Sigmoid colon (tissue), 7 donors: ENCODE measurements at places on chromosomes 1 and 21.

DNA sequence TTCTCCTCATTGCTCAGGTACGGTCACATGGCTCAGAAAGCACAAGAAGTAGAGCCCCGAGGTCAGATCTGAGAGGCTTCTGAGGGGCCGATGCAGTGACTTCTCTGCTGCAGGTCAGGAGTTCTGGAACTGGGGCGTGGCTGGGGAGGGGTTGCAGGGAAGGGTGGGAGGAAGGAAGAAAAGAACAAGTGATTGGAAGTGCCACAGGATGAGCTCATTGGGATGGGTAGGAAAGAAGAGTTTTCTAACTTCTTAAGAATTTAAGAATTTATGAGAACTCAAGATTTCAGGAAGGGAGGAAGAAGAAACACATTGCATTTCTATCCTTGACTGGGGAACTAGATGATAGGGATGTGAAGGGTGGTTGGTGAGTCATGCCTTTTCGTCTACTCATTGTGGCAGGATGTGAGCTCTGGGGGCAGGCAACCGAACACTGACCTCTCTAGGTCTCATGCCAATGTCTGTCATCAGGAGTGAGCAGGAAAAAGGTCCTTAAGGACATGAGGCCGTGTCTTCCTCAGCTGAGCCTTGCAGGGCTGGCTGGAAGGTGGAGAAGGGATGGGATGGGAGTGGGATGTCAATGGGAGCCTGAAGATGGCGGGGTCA, 497 bp downstream of the FCRLB start:
- DNase-seq = no peak

DNA sequence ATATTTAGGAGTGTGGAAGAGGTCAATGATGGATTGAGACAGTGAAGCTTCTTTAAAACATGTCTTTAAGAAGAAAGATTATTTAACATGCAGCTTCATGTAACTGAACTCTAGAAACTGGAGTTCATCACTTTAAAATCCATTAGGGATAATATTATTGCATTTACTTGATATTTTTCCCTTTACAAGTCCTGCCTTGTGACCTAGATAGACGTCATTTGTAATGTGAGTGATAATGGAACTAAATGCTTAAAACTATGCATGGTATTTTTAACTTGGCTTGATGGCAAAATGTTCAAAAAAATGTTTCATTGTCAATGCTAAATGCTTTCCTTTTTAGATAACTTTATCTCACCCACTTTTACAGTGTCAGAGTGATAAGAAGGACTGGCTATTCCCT, 723.7 kb downstream of the RWDD3 start:
- no peak for DNase-seq

DNA sequence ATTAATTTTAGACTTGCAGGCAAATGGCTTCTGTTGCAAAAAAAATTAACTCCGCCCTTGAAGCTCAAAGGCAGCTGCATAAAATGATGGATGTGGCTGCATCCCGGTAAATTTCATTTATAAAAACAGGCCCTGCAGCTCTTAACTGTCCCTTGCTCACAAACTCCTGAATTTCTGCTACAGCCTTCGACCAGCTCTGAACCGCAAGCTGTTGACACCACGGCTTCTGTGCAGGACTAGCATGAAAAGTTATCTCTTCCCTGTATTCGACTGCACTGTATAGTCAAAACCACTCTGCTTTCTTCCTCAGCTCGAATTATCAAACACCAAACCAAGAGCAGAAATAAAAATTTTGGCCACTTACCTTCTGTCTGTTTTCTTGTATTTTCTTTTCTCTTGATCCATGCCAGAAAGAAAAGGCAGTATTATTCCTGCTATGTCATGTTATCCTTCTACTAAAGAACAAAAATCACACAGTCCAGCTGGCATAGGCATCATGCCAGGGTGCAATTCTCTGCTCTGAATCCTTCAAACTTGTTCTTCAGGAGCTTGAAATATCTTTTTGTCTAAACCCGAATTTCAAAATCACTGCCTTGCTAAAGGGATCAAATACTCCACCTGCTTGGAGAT, 195.5 kb upstream of the NCAM2 start:
- no peak for DNase-seq

DNA sequence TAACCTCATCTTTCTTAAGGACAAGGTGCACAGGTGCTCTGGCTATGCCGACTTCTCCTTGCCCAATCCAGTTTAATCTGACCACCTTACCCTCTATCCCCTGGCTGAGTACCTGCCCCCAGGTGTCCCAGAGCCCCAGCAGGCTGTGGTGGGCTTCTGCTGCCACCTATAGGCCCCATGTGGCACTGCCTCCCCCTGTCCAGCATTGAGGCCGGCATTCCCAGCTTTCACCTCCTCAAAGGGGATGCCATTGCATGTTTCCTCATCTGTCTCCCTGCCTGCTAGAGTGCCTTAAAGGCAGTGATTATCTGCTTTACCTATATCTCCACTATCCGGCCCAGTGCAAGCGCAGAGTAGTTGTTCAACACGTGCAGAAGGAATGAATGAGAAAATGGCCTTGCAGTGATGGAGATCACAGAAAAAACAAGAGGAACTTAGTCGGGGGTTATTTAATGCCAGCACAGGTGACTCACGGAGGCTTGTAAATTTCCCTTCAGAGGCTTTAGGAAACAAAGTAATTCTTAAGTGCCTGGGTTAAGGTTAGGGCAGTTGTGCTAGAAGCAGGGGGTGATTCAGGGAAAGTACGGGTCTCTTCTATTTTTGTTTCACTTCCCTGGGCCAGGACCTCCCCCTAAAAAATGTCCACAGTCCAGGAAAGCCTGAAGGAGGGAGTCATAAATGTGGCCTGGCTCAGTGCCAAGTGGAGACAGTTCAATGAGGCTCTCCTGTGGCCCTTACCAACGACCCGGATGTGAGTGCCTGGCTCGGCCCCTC, 131.8 kb upstream of the NGF start:
- DNase-seq = no peak

- no peak for DNase-seq
Measured at GRCh38 chr21:15929536-15929935, 199.8 kb downstream of the USP25 start.

GRCh38 chr21:22019766-22020165, 1021.6 kb downstream of the NCAM2 start:
- DNase-seq = no peak

- no peak for DNase-seq
Measured at GRCh38 chr1:25958465-25958864, 39.4 kb downstream of the PAFAH2 start.

GRCh38 chr1:9798236-9799130, 25.3 kb downstream of the CLSTN1 start:
- peak; percentile 66 for DNase-seq

DNA sequence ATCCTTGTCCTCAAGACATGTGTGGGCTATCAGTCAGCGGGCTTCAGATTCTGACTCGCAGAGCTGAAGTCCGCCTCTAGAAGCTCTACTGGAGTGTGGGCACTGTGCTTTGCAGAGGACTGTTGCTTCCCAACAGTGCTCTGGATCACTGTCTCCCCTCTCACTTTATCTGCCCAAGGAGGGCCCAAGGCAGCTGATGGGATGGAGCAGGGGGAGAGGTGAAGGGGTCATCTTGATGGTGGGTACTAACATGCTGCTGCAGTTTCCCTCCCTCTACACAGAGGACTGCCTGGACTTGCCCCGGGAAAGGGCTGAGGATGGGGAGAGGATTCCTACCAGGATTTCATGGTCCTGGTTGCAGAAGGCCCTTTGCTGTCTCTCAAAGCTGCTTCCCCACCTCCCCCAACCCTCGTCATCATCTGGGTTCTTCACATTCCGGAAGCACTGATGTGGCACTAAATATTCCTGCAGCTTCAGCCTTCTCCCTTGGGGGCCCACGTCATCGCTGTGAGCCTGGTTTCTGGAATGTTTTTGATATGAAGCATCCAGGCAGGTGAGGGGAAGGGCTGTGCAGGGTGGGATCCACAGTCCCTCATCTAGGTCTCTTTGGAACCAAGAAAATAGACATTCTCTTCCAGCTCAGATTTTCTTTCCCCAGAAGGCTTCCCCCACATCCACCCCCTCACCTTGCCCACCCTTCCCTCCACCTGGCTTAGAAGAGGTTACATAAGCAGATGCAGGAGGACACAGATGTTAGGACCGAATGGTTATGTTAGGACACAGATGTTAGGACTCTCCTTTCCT, 23.2 kb downstream of the NUAK2 start:
- DNase-seq = no peak

GRCh38 chr1:43908858-43909257, 24.7 kb upstream of the ARTN start:
- DNase-seq = peak; percentile 13

DNA sequence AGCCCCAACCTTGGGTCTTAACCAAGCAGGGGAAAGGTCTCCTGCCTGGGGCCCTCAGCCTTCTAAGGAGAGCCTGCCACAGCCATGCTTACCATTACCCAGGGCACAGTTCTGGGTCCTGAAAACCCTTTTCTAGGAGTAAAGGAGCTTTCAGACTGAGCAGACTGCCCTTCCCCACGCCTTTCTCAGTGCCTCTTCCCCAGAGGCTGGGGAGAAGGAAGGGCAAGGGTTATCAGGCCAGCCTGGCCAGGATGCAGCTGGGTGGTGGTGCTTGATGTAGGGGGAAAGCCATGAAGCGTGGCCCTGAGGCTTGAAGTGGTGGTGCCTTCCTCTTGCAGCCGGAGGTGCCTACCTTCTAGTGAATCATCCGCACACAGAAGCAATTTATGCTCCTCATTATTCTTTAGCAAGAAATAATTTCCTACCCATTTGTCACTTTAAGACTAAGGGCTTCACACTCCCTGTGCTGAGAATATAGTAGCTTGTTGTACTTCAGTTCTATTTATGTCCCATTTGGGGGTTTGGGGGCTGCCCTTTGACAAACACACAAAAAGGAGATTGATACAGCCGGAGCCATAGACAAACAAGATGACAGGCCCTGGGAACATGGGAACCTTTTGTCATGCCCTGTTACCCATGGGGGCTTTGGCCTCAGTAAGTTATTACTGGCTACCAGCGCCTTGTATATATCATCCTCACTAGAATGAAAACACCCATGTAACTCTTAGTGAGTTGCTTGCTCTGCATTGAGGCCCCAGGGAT, 40.7 kb downstream of the MAN1C1 start:
- DNase-seq = no peak

DNA sequence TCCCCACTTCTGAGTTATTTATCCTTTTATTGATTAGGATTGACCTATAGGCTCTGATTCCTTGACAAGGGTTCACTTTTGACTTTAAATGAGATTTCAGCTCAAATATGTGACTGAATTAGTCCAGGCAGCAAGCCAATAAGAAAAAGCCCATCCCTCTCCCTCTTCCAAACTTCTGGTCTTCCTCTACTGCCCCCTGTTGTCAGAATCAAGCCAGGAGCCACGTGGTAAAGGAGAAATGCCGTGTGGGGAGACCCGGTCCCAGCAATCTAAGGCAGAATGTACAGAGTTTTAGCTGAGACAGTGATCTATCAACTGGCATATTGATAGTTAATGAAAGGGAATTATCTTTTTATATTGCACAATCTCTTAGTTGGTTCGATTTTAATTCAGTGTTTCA, 5.2 kb downstream of the ADAMTS5 start:
- DNase-seq = no peak

DNA sequence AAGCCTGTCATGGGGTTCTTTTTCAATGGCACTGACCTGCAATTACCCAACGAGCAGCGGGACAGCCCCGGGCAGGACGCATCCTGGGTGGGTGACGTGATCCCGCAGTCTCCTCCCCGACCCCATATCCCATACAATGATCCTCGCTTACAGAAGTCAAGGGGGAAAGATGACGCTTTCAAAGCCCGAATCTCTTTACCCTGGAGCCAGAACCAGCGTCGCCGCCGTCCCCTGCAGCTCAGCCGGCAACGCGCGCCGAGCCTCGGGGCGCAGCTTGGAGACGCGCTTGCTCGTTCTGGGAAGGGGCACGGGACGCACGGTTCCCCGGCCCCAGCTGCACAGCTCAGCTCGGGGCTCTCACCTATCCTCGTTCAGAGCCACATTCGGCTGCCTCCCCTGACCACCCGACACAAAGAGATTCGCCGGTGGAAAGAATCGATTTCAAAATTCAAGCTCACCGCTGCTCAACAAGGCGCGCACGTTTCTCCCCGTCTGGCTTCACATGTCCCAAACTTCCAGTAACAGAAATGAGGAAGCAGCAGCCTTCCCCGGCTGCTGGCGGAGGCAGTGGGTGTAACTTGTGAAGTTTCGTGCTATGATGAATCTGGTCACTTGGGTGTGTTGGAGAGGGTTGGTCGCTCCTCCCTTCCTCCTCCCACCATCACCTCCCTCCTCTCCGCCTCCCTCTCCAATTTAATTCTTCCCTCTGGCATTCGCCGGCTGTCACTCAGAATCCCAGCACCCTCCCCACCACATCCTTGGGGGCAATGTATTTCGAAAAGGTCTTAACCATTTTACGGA, at the start of gene TIAM1:
Gene TIAM1 (minus strand): TSS at position 582 of the 801 bp plus-strand sequence. CDS start 77,289 bp downstream, outside the sequence.
- peak; percentile 80 for DNase-seq

- no peak for DNase-seq
Measured at GRCh38 chr1:89974696-89975470, 20.0 kb upstream of the ZNF326 start.

GRCh38 chr21:46454142-46454541, 4.5 kb upstream of the DIP2A start:
- no peak for DNase-seq

- no peak for DNase-seq
Measured at GRCh38 chr1:163357378-163357777, 35.6 kb downstream of the NUF2 start.

GRCh38 chr1:168396508-168396907, 115.8 kb downstream of the TBX19 start:
- DNase-seq = no peak

DNA sequence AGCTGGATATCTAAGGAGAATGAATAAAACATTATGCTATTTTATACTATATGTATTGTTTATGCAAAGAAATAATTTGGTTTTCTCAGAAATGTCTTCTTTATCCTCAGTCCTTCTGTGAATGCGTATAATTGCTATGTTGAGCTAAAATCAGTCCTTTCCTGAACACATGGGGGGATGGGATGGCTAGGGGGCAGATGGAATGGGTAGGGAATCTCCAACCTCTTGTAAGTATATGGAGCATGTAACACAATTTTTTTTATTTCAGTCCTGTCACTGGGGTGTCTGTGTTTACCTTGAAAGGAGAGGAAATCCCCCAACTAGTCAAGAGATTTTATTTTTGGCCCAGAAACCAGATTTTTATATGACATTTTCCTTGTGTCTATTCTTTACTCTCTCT, 291.8 kb downstream of the NFIA start:
- DNase-seq = no peak

DNA sequence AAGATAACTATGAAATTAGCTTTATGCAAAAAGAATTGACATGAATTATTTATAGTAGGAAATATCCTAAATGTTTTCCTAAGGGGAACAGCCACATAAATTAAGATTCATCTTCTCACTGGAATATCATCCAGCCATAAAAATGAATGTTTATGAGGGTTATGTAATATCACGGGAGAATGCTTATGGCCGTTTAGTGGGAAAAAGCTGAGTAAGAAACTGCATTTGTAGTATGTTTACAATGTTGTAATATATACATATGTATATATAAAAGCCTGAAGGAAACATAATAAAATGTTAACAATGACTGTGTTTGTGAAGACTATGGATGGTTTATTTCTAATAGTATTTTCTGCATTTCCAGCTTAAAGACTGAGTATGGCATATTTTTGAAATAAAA, 152.3 kb upstream of the DNAH14 start:
- no peak for DNase-seq

GRCh38 chr1:179873438-179873851, 4.2 kb downstream of the TOR1AIP2 start:
- DNase-seq = no peak

- DNase-seq = no peak
Measured at GRCh38 chr21:44702973-44703730, 6.2 kb downstream of the KRTAP10-12 start.

GRCh38 chr1:69180358-69180757, 387.4 kb upstream of the LRRC7 start:
- DNase-seq = no peak

- DNase-seq = no peak
Measured at GRCh38 chr1:247487057-247487456, 29.2 kb upstream of the OR2B11 start.

- no peak for DNase-seq
Measured at GRCh38 chr1:98054786-98055185, 134.0 kb upstream of the DPYD start.
